ENCODE measurements at places on chromosomes 3 and 15. TPM values are rescaled to one million over a fixed set of nuclear protein-coding genes. Genes with fewer than 3 reads are reported as not detected.

The CCR5 gene
- total RNA-seq, result not detected

The RLBP1 gene
- total RNA-seq, result not detected

The KLF15 gene
- 8.1 TPM for total RNA-seq

The ANKRD63 gene
- total RNA-seq, result not detected

The THSD4 gene
- 20.2 TPM for total RNA-seq

The ST3GAL6 gene
- 24.8 TPM for total RNA-seq

The NCBP2 gene
- total RNA-seq, result 49.0 TPM

The SAMMSON gene
- not detected for total RNA-seq

The FOXB1 gene
- total RNA-seq, result not detected

The ARRDC4 gene
- total RNA-seq, result 0.87 TPM

The ALPK3 gene
- total RNA-seq, result 45.2 TPM

The TMEM266 gene
- not detected for total RNA-seq

The NEIL1 gene
- 7.0 TPM for total RNA-seq

The TNNC1 gene
- not detected for total RNA-seq

The AMT gene
- total RNA-seq, result 0.22 TPM
